ENCODE measurements at places on chromosomes 4 and X.
A peak's percentile ranks its signal among the peaks of the same experiment; 100 is the strongest.

DNA sequence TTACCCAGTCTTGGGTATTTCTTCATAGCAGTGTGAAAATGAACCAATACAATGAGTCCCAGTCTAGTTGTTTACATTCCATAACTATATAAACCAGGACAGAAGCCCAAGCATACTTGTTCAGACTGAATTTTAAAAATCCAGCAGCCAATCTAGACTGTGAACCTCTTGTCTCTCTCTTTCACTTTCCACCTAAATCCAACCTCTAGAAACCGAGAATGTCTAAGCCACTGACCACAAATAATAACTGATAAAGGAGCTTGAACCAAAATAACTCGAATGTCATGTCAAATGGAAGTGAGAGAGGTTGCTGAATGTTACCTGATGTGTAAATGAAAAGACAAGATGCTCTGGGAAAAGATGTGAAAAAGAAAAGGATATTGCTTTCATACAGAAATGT is 544.7 kb downstream of the NLGN4X start:
- no peak for DNase-seq

- DNase-seq, result no peak
Observed at GRCh38 chr4:169079942-169080827, 70.1 kb upstream of the CBR4 start.

DNA sequence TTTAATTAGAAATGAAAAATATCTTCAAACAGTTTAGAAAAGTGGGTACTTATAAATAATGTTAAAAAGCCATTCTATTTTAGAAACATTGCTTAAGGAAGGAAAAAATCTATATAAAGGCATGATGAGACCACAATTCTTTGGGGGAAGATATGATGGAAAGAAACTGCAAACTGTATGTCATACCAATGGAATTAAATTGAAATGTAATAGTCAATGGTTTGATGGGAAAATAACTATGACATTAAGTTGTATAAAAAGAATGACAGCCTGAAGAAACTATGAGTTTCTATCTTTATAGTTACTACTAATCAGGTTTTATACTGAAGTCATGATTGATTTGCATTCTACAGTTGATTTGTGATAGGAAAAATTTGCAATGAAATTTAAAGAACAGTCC is 40.3 kb upstream of the CAMK2D start:
- DNase-seq, result no peak

- peak; percentile 16 for DNase-seq
Observed at GRCh38 chrX:116961872-116962582, 499.3 kb upstream of the CT83 start.

DNA sequence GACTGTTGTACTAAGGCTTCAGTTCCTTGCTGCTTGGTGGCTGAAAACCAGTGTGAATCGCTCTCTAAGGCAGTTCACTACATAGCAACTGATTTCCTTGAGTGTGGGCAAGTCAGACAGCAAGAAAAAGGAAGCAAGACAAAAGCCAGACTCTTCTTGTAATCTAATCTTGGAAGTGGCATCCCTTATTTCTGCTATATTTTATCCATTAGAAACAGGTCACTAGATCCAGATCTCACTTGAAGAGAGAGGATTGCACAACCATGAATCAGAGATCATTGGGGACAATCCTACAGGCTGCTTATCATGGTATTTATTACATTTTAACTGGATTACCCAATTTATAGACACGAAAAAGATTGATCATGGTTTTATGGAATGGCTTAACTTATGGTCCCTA is 684.5 kb downstream of the GRID2 start:
- no peak for DNase-seq

- no peak for DNase-seq
Observed at GRCh38 chr4:23717528-23718248, 172.2 kb downstream of the PPARGC1A start.

DNA sequence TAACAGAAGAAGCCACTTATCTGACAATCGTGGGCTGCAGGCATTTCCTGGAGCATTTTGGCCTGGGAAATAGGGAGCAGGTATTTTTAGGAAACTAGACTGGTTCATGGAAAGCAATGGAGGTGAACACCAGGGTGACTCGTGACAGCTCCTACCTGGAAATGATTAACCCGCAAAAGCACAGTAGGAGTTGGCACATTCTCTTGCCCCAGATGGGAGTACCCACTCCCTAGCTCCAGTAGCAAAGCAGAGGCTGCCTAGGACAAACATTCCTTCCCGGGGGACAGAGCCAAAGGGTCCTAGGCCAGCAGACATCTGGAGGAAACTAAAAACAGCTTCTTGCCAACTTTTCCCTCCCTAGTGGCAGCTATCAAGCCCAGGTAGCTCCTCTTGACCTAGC is 29.0 kb downstream of the RTL5 start:
- no peak for DNase-seq

DNA sequence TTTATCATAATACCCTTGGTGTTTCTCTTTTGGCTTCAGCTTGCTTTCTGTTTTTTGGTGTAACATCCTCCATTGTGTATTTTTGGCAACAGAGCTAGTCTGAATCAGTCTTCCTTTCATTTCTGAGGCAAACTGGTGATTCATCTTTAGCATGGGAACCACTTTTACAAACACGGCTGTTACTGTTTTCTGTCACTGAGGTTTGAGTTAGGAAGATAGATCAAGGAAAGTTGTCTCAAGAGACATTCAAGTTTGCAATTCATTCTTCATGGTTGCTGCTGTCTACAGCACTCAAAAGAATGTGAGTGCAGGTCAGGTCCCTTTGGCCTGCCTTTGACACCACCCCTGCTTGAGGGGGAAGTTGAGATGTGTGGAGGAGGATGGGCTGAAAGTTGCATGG is 36.3 kb downstream of the IL21 start:
- DNase-seq, result no peak

DNA sequence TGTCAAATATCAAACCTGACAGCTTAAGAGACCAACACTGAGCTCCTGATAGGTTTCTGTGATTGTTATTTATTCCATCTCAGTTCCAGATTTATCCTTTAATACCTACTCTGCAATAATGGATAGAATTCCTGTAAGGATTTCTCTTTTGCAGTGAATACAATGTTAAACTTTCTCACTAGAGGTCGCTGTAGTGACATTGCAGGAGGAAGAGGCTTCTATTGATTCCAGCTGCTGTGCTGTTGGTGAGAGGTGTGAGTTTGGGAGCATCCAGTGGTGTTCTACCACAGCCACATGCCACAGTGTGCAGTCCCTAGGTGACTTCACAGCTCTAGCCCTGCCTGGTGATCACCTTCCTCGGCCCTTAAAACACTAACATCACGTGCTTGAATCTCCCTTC is 34.6 kb upstream of the DCAF8L2 start:
- DNase-seq, result peak; percentile 0

DNA sequence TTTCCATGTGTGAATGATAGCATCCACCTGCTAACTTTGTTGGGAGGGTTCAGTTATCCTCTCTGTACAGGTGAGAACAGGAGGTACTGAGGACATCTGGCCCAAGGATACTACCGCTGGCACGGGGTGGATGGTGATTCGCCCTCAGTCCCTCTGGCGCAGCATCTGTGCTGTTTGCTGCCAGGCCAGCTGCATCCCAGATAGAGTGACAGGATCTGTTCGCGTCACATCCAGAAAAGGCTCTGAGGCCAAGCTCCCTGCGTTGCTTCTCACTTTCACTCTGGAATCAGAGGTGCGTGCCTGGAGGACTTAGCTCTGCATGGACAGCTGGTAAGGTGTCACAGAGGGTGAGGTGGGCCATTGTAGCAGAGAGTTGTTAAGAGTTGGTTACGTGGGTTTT is 95.4 kb downstream of the TBL1X start:
- no peak for DNase-seq

DNA sequence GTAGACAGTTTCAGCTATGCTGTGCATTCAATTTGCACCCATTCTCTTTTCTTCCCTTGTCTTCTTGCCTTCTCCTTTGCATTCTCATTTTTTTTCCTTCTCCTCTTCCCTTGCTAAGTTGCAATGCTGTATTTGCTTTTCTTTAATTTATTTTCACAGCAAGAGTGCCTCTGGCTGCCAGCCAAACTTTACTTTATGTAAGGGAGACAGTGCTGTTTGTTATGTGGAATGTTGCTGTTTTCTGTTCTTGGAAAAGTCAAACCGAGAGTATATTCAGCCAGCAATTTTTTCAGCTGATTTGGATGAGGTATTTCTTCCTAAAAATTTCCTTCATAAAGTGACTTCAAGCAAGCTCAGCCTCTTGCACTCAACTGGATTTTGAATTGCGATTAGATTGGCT is 1293.4 kb downstream of the ARAP2 start:
- peak; percentile 11 for DNase-seq

DNA sequence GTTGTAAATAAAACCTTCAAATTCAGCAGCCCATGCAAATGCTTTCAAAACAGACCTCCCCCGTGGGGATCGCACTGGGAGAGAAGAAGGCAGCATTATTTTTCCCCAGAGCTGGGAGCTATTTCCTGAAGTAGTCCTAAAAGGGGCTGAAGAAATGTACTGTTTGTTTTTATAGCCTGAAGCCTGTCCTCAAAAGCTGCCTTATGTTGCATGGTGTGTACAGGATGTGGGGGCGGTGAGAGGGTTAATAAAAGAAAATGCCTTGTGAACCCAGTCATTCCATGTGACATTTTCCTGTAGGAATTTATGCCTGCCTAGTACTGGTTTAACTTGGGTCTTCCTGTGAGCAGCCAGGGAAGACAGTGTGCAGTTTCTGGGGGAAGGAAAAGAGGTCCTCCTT is 144.1 kb downstream of the SOWAHB start:
- DNase-seq, result no peak

- peak; percentile 0 for DNase-seq
Observed at GRCh38 chrX:81377329-81377728, 175.4 kb downstream of the SH3BGRL start.

- no peak for DNase-seq
Observed at GRCh38 chr4:87939978-87940690, 35.4 kb upstream of the SPP1 start.

DNA sequence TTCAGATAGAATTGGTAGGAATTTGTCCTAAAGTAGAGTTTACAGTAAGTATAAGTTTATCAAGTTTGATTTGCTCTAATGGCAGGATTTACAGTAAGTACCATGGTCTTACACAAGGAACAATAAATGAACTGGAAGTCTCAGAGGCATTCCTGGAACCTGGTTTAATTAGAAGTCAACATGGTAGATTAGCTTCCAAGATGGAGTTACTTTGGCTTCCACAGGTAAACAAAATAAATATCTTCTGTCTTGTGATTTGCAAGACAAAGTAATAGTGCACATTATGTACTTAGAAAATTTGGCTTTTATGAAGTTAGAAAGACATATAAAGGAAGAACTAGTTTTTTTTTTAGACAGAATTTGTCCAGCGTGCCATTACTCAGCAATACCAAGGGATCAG is 190.7 kb downstream of the GLUD2 start:
- no peak for DNase-seq

- no peak for DNase-seq
Observed at GRCh38 chr4:70901607-70901983, 574 bp upstream of the MOB1B start.

DNA sequence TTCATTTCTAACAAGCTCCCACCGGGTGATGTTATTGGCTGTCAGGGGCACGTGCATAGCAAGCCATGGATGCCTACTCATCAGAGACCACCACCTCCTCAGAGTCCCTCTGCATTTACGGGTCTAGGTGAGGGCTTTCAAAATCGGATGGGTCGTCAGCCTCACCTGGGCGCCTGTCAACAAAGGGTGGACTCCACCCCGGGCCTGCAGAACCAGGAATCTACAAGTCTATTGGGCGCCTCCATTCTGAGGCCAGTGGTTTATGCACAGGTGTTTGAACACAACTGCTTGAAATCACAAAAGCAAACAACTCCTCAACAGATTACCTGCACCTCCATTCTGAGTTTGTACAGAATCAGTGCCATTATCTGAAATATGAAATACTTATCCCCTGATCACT is 318.9 kb downstream of the PTTG2 start:
- DNase-seq, result no peak

DNA sequence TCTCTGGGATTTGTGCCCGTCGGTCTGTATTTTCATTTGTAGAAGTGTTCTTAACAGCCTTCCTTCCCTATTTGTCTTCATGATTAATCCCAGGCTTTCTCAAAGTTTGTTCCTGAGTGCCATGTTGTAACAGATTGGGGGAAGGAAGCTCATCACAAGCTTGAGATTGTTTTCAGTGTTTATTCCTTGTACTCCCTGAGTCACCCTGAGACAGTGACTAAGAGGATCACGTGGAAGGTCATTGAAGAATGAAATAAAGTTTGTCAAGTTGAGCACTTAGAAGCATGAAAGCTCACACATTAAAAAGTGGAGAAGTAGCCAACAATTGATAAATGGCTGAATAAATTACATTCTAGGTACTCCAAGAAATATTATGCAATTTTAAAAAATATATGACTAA is 153.5 kb upstream of the FAM241A start:
- no peak for DNase-seq

- DNase-seq, result no peak
Observed at GRCh38 chrX:105610411-105610810, 211.9 kb upstream of the NRK start.

DNA sequence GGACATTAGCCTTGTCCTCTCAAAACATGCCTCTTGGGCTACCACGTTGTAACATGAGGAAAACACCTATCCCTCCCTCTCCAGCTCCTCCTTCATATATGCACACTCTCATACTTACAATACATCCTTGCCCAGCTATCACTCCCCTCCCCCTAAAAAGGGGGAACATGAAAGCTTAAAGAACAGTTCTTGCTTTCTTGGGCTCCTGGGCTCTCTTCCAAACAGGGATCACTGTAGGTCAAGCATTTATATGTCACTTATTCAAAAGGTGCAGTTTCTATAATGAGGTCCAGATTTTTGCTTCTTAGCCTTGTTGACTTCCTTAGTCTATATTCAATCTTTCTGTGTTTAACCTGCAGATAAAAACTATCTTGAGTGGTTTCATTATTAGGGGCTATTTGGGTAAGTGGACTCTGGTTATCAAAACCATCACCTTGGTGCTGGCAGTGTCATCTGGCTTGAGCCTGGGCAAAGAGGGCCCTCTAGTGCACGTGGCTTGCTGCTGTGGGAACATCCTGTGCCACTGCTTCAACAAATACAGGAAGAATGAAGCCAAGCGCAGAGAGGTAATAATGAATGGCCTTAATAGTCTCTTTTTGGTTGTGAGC is 119.4 kb downstream of the AKAP4 start:
- peak; percentile 21 for DNase-seq

- DNase-seq, result no peak
Observed at GRCh38 chr4:152605641-152606335, 69.9 kb upstream of the FBXW7 start.

- no peak for DNase-seq
Observed at GRCh38 chr4:177448850-177449249, 6.6 kb upstream of the AGA start.

DNA sequence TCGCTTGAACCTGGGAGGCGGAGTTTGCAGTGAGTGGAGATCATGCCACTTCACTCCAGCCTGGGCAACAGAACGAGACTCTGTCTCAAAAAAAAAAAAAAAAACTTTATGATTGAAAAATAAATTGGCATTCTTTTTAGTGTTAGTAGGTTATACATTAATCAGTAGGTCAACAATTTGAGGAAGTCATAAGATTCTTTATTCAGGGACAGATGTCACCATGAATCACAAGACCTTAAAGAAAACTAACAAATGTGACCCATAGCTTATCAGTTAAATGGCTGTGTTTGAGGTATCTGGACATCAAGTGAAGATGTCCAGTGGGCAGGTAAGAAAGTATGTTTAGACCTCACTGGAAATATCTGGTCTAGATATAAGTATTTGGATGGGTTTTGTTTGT is 9.3 kb upstream of the PRMT9 start:
- DNase-seq, result no peak

GRCh38 chrX:70769659-70770227 is 138.8 kb downstream of the TEX11 start:
- DNase-seq, result no peak

GRCh38 chrX:134688031-134688823 is 30.0 kb upstream of the PLAC1 start:
- DNase-seq, result no peak

Data from NCI-H774 (cell line).